ENCODE measurements at places on chromosomes 6 and 20.

GRCh38 chr20:19397666-19398065, 185.2 kb downstream of the SLC24A3 start:
- no peak for DNase-seq

GRCh38 chr6:140566781-140567277, 1192.4 kb upstream of the CITED2 start:
- peak; percentile 34 for DNase-seq

DNA sequence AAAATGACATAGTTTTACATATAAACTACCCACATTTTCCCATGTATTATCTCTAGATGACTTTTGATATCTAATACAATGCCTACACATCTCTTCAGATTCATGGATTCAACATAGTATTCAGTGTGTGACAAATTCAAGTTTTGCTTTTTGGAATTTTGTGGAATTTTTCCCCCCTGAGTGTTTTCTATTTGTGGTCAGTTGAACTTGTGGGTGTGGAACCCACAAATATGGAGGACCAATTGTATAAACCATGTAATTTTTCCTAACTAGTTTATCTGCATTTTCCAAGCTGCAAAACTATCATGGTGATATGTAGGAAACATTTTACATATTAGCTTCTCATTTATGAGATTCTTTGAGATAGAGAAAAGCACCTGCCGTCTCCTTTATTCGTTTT, 374.3 kb upstream of the SOX4 start:
- DNase-seq: no peak

DNA sequence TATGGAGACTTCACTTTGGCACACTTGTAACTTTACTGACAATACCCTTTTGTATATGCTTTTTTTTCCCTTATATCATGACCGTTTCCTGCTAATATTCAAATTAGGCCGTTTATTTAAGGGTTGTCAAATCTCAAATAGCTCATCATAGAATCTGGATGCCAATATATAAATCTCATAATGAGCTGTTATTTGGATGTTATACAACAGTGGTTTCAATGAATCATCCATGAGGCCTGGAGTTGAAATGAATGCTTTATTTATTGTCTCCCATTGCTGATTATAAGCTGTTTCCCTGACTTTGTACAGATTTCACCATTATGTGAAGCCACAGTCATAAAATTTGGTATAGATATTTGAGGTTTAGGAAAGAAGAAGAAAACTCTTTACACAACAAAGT, 256.1 kb downstream of the PLCB1 start:
- DNase-seq: peak; percentile 27

DNA sequence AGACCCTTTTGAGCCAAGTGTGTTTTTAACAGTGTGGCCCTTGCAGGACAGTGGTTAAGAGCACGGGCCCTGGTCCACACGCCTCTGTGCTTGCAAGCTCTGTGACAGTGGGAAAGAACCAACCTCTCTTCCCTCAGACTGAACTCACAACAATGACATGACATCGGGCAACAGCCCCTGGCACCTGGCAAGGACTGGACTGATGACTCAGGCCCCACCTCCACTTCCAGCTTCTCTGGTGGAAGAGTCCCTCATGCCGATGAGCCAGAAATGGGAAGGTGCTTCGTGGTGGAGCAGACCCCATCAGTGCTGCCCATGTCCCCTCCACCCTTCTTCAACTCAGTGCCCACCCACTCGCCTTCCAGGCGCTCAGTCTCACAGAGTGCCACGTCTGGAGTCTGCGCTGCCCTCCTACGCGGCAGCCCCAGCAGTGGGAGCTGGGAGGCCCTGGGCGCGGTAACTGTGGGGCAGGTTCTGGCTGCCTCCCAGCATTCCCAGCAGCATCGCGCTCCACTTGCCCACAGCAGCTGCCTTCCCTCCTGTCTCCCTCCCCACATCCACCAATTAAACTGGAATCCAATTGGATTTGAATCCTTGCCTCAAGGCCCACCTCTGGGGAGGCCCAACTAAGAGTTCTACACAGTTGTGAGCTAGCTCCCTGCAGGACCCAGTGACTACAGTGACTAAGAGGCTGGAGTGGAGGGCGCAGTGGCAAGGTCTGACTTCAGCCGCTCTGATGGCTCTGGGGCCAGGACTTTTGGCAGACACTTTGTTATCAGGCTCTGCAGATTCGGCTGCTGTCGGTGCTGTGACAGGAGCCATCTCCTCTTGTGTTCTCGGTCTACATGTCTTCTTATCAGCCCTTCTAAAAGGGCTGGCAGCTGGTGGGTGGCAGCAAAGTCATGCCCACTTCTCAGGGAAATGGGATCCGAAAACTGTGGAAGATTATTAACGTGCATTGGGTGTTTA, 156.8 kb upstream of the MLN start:
- DNase-seq: no peak

DNA sequence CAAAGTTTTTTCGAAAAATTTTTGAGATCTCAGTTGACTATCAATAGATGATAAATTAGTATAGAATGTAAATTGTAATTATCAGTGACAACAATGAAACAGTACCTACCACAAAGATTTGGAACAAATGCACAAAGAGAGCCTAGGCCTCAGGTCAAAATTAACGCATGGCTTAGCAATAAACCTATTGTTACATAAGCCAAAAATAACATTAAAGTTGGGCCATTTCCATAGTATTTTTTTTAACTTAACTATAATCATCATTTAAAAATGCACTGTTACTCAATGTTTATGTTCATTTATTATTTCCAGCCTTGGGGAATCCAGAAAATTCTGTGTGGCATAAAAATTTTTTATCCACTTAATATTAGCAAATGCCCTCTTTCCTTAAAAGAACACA, 117.0 kb downstream of the EPB41L2 start:
- no peak for DNase-seq

- DNase-seq: no peak
Measured at GRCh38 chr6:109808837-109809236, 117.7 kb downstream of the FIG4 start.

DNA sequence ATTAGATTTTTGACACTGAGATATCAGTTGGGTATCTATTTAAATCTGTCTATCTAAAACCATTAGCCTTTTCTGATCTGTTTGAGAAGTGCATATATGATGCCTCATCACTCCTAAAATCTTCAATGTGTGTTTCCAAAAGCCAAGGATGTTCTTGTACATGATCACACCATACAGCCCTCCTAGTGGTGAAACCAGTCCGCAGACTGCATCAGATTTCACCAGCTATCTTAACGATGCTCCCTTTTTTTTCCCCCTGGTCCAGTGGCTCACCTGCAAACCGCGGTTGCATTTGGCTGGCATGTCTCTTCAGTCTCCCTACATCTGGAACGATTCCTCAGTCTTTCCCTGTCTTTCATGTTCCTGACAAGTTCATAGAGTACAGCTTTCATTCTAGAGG, 4.0 kb downstream of the KIZ start:
- DNase-seq: no peak

GRCh38 chr6:98047871-98048270, 764.9 kb upstream of the MMS22L start:
- DNase-seq: no peak

DNA sequence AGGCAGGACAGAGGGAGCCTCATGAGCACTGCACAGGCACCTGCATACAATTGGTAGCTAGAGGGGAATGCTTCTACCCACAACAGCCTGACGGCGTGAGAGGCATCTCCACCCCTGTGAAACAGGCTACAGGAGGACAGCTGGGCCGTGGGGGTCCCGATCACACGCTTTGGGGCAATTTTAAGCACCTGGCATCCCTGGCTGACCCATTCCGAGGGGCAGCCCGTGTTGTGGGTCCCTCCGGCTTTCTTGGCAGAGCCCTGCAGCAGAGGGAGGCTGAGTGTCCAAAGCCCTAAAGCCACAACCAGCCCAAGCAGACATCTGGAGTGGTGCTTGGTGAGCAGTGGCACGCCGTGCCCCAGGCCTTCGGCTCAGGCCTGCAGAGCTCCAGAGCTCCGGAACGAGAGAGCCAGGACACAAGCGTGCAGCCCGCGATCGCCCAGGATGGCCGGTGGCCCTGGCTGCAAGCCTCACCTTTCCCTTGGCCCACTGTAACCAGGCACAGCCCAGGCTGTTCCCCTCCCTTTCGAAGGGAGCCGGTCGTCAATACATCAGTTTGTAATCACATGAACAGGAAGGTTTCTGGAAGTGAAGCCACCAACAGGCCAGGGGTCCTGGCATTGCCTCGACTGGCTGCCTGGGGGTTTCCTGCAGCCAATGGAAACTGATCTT, 81.4 kb downstream of the DLL1 start:
- DNase-seq: no peak

GRCh38 chr20:2690213-2690612, 2.4 kb upstream of the EBF4 start:
- no peak for DNase-seq

- no peak for DNase-seq
Measured at GRCh38 chr6:83609248-83609647, 96.9 kb downstream of the PRSS35 start.

GRCh38 chr20:24106150-24106800, 117.7 kb upstream of the GGTLC1 start:
- DNase-seq: no peak

DNA sequence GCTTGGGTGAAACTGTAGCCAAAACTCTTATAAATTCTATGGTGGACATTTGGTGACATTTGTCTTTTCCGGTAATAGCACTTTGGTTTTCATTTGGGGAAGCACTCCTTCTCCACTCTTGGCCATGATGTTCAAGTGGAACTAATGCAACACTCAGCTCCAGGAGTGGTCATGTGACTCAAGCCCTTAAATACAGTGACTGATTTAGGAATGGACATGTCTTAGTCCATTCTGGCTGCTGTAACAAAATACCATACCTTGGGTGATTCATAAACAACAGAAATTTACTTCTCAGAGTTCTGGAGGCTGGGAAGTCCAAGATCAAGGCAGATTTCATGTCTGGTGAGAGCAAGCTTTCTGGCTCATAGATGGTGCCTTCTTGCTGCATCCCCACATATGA, 10.8 kb upstream of the FKBP1A start:
- no peak for DNase-seq

GRCh38 chr20:22819112-22819511, 216.0 kb upstream of the SSTR4 start:
- DNase-seq: no peak

DNA sequence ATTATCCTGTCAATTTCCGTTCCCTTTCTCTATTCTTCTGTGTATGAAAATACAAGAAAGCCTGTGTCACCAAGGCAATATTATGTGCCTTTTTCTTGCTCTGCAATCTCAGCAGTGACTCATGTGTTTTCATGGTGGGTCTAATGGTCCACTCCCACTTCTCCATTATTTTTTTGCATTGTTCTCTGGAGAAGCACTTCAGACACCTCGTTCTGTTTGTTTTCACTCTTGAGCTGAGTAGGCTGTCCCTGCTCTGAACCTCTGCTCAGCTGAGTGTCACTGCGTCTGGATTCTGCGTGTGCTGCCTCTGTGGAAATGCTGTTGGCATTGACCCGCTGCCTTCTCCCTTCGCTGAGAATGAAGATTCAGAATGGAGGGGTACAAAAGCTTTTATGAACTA, 230.6 kb downstream of the TMEM242 start:
- DNase-seq: no peak

- DNase-seq: no peak
Measured at GRCh38 chr6:143586557-143586956, 75.0 kb upstream of the FUCA2 start.

DNA sequence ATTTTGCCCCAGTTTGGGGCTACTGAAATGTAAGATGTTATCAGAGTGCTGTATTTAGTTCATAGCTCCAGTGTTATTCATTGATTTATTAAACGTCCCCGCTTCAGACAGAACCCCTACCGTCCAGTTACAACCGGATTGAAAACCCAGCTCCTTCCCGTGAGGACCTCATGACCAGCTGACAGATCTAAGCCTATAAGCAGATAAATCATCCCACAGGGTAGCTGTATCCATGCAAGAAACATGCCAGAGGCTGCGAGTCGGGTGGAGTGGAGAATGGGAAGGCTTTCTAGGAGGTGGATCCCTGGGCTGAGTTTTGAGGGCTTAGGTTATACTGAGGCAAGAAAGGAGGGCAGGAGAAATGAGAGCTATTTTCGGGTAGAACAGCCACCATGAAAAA, 260.0 kb downstream of the ARID1B start:
- DNase-seq: no peak

- no peak for DNase-seq
Measured at GRCh38 chr6:46128476-46128875, 1.3 kb upstream of the ENPP4 start.

- DNase-seq: no peak
Measured at GRCh38 chr6:99415446-99415845, 9.7 kb downstream of the PNISR start.

GRCh38 chr20:30489614-30490003, 767.9 kb upstream of the DEFB115 start:
- DNase-seq: no peak

DNA sequence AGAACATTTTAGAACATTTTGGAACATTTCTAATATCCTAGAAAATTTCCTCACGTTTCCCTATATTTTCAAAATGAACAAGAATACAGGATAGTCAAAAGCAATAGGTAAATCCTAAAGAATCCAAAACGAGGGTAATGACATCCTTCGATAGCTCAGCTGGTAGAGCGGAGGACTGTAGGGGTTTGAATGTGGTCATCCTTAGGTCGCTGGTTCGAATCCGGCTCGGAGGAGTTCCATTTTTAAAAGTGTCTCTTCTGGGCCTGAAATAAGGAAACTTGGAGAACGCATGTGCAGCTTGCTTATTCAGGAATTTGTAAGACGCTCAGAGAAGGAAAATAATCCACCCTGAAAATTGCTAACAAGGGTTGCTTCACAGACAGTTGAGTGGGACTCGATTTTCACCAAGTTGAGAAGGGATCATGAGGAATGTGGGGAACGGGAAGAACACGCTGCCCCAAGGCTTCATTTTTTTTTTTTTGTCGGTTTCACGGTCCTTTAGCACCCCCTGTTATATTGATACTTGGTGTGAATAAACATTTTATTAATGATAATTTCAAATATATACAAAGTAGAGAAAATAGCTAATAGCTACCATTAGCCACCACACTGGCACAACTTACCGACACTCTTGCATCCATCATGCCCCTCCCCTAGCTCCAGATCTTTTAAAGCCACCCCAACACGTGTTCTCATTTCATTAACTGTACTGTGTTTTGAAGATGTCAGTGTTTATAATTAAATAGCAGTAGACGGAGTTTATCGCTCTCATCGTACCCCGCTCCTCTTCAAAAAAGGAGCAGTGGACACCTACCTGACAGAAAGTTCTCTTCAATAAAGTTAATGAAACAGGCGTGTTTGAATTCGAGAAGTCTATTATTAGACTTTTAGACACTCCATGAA, 1.8 kb upstream of the ABT1 start:
- DNase-seq: no peak

GRCh38 chr20:3616250-3616649, 46.9 kb downstream of the GFRA4 start:
- peak; percentile 50 for DNase-seq

- no peak for DNase-seq
Measured at GRCh38 chr6:2656460-2657079, 94.2 kb downstream of the MYLK4 start.

All from AG08396 (cell line).